CD4-positive, alpha-beta T cell treated with Interleukin-12 subunit alpha and Interleukin-12 subunit beta, for 1 hour (primary cell): ENCODE measurements at places on chromosomes 5 and 9.

GRCh38 chr5:113299591-113299990 is 135.2 kb downstream of the TSSK1B start:
- no peak for DNase-seq

DNA sequence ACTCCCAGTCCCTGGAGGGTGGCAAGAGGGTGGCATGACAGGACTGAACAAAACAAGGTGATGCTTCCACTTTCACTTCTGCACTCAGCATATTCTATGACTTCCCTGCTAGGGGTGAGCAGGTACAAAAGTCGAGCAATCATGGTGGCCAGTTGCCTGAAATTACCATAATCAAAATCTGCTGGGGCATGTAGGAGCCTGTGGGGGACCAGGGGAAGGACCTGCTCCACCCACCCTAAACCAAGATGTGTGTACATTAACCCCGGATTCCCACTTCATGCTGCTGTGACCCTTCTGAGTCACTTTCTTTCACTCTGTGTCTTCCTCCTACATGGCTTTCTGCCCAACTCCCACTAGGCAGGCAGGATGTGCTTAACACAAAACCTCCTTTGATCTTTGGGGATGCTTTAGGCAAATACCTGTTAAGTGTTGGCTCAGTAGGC is 73.3 kb upstream of the PHF24 start:
- DNase-seq: no peak

- no peak for DNase-seq
Measured at GRCh38 chr9:133227242-133227860, 18.3 kb upstream of the OBP2B start.

DNA sequence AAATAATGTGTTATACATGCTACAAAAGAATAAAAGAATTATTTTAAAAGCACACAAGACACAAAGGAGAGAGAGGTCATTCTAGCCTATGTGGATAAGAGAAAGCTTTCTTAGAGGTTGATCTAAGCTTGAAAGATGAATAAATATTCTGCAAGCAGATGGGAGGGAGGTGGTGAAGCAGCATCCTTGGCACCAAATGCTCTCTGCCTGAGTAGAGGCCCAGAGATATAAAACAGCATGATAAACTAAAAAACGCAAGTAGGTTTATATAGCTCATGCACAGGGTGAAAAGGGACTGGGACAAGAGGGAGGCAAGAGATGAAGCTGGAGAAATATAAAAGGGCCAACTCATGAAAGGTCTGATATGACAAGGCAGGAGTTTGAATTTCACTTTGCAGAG is 283.2 kb upstream of the POU5F2 start:
- no peak for DNase-seq

DNA sequence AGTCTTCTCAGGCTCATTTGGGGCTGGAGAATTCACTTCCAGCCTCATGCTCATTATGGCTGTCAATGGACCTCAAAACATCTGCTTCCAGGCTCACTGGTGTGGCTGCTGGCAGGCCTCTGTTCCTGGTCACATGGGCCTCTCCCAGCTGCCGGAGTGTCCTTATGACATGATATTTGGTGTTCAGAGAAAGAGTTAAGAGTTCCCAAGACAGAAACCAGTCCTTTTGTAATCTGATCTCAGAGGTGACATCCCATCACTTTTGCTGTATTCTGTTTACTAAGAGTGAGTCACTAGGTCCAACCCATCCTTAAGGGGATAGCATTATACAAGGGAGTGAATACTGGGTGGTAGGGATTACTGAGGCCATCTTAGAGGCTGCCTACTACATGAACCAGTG is 104.6 kb downstream of the CACNA1B start:
- DNase-seq: no peak

DNA sequence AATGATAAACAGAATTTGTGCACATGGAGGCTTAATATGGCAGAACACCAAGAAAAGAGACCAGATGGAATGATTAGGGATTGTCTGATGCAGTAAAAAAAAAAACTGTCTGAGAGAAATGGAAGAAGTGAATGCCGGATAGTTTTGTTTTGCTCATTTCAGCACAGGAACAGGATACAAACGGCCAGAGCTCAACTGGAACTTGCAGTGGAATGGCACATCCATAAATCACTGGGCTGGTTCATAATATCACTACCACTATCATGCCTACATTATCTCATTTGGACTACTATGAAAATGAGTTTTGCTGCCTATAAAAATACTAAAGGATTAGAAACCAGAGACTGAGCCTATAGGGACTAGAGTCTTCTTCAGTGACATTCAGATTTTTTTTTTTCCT is 9.7 kb downstream of the PTAR1 start:
- DNase-seq: no peak

GRCh38 chr5:41686767-41687166 is 176.4 kb upstream of the PLCXD3 start:
- no peak for DNase-seq

GRCh38 chr5:124869426-124870033 is 123.1 kb upstream of the ZNF608 start:
- DNase-seq: no peak

GRCh38 chr9:113481176-113481787 is 17.8 kb downstream of the RGS3 start:
- no peak for DNase-seq

DNA sequence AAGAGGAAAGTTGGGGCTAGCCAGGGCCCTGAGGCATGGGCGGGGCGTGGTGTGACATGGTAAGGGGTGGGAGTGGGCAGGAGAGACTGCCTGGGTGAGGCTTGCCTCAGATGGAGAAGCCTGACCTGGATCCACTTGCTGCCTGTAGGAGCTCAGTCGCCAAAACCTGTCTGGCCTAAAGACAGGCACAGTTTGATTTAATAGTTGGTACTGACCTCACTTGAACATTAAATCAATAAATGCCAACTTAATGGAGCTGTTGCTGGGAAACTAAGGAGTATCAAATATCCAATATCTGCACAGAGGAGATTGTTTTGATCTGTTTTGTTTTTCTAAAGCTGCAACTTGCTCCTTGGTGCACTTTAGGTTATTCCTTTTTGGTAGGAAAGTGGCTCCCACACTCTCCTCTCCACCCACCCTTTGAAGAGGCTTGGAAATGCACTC is 86.4 kb downstream of the RCL1 start:
- no peak for DNase-seq

DNA sequence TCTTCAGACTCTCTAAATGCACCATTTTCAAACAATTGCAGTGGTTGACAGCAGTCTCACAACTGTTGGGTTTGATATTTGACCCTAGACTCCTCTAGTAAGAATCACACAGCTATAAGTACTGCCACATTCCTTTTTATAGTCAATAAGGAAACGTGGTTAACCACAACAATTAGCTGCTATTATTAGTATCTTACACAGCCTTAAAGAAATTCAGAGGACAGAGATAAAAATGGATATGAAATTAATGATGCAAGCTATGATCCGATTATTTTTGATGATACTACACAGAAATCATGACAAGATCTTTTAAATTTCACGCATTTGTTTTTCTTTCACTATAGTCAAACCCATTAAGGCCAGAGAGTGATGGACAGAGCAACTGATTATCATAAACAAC is 288.6 kb upstream of the C9orf72 start:
- no peak for DNase-seq

DNA sequence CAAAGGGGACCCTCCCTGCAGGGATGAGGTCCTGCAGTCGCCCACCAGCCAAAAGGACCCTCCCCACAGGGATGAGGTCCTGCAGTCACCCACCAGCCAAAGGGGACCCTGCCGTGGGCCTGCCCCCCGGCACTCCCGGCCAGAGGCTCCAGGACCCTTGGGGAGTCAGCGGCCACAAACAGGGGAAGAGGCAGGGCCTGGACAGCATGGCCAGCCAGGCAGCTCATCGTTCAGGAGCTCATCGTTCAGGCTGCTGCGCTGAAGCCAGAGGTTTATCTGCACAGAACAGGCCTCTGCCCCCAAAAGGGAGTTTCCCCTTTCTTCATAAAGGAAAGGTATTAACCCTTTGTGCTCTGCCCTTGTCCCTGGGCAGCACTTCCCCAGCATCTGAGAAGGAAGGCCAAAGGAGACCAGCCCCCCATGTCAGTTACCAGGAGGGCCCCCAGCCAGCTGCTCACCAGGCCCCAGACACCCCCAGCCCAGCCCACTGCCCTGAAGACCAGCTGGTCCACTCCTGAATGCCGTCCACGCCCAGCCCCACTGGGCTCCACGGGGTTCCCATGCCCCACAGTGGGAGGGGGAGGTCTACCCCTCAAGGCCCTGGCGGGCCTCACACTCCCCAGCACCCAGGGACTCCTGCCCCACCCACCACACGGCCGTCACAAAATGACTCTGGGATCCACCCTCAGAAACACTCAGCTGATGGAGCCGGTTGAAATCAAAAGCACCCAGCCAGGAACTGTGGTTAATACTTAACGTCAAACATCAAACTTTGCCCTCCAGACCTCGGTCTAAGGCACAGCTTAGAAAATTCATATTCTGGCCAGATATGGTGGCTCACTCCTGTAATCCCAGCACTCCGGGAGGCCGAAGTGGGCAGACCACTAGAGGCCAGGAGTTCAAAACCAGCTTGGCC is 6.3 kb downstream of the SLC12A7 start:
- peak; percentile 52 for DNase-seq

- no peak for DNase-seq
Measured at GRCh38 chr5:38413696-38414095, 142.8 kb downstream of the LIFR start.

DNA sequence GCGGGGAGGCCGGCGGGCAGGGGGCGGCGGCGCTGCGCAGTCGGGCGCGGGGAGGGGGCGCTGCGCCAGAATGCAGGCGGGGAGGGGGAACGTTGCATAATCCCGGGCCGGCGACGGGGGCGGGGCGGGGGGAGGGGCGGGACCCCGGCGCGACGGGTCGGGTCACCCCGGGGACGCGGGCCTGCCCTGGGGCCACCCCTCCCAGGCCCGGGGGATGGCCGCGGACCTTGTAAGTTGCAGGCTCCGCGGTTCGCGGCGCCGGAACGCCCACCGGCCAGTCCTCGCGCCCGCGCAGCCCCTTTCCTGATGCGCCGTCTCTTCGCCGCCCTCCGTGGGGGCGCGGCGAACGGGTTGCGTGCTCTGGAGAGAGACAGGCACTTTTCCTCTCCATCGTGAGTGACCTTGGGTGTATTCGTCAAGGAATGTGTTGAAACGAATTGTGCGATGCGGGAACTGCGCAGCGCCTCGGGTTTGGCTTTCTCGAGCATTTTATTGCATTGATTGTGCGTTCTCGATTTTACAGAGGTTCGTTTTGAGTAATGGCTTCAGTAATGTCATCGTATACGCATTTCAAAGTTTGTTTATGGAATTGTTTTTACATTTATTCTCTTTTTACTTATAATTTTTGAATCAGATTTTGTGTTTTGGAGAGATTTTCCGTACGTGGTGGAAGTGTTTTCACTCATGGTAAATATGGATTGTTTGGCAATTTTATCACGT is 802 bp downstream of the SPIN1 start:
- DNase-seq: no peak

DNA sequence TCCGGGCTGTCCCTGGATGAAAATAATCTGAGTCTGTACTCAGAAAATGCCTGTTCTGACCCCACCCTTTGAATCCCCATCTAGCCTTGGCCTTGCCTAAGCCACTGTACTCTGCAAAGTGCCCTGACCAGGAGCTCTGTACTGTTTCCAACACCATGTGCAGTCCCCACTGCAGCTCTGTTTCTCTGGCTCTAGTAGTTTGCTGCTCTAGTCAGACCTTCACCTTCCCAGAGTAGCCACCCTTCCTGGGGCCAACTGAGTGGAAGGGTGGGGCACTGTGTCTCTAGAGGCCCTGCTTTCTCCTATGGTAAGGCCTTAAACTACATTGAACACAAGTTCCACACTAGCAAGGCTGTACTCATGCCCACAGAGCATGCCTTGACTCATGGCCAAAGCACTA is 31.9 kb downstream of the P4HA2 start:
- no peak for DNase-seq

GRCh38 chr5:146770980-146771379 is 107.6 kb downstream of the PPP2R2B start:
- DNase-seq: no peak

DNA sequence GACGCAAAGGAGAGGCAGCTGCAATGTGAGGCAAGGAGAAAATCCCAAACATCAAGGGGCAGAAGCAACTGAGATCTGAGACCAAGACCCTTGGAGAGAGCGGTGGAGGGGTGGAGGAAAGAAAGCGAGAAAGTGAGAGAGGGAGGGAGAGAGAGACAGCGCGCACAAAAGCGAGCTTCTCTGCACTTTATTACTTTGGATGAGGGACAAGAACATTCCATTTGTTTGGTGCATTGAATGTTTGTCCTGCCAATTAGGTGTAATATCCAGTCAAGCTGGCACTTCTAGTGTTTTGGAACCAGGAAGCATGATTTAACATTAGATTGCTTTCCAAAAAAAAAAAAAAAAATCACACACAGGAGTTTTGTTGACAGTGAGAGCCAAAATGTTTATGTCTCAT is 1.4 kb downstream of the CAST start:
- DNase-seq: no peak

GRCh38 chr9:90251316-90251715 is 391.3 kb downstream of the DIRAS2 start:
- DNase-seq: no peak

DNA sequence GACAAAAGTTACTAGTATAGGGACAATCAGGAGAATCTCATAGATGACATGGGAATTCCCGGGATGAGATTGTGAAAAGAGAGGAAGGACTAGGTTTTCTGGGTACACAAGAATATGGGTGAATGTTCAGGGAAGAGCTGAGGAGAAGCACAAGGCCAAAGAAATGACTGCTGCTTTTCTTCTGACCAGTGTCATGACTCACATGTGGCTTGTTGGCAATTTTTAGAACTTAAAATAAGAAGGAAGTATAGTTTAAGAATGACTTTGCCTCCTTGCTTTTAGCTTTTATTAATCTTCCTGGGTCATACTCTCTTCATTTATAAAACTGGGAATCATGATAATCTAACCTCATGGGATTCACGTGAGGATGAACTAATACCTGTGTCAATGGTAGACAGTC is 652.4 kb upstream of the MEF2C start:
- DNase-seq: no peak

- DNase-seq: no peak
Measured at GRCh38 chr9:105273731-105274130, 29.3 kb downstream of the SLC44A1 start.

DNA sequence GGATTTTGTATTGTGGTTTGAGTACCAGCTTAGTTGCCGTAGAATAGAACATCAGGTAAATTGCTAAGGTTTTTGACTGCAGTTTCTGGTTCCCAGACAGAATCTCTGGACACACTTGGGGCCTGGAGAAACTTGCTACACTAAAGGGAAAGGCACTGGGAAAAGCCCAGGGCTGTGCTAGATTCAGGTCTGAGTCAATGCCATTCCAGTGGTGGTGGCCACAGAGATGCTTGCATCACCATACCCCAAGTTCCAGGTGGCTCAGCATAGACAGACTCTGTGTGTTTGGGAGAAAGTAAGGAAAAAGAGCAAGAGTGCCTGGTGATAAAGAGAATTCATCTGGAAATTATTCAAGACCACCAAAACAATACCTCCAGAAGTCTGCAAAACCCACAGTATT is 120.6 kb downstream of the HMHB1 start:
- no peak for DNase-seq

DNA sequence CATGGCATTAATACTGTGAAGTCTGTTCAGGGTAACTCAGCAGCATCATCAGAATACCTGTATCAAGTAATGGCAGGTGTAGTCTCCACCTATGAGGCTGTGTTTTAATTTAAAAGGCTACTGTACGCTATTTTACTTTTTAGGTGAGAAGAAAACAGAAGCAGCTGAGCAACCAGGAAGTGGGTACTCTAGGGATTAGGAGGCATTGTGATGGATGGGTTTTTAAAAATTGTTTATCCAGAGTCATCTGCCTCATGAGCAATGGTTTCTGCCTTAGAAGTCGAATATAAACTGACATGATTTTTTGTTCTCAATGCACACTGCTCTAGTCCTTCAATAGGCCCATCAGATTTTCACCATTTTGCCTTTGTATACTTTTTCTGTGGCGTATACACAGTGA is 42.6 kb downstream of the PSIP1 start:
- DNase-seq: no peak

GRCh38 chr9:137464291-137464999 is 5.3 kb upstream of the NSMF start:
- DNase-seq: no peak
